Adrenal gland (tissue), 19 donors: ENCODE measurements at places on chromosomes 3 and 15. TPM values are rescaled to one million over a fixed set of nuclear protein-coding genes. Genes with fewer than 3 reads are reported as not detected.

DNA sequence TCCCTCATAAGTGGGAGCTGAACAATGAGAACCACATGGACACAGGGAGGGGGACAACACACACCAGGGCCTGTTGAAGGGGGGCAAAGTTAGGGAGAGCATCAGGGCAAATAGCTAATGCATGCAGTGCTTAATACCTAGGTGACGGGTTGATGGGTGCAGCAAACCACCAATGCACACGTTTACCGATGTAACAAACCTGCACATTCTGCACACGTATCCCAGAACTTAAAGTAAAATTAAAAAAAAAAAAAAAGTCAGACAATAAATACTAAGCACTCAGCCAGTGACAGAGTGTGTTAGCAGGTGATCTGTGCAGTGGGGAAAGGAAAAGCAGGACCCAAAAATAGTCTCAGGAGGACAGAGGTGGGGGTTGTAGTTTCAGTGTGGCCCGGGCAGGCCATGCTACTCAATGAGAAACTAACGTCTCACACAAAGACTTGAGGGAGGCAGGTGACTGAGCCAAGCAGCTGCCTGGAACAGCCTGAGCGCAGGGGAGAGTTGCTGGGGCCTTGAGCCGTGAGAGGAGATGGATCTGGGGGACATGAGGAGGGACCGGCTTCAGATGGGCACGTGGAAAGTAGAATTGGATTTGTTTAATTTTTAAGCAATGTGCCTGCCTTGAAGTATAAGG lies 18.4 kb downstream of the ANKDD1A start:
- H3K27me3 ChIP-seq, result no peaks in the 10 kb centered on the region
- H3K4me3 ChIP-seq, result no peak overlapping the region
- peaks cover 12% of the 10 kb centered on the region for H3K36me3 ChIP-seq
- DNase-seq, result peak; percentile 35
- no peaks in the 10 kb centered on the region for H3K4me1 ChIP-seq

GRCh38 chr3:59404851-59405250 lies 355.0 kb upstream of the CFAP20DC start:
- H3K27ac ChIP-seq, result no peak overlapping the region
- no peaks in the 10 kb centered on the region for H3K4me1 ChIP-seq
- H3K27me3 ChIP-seq, result no peaks in the 10 kb centered on the region
- no peak overlapping the region for H3K4me3 ChIP-seq

GRCh38 chr3:76024640-76025039 lies 239.3 kb upstream of the ZNF717 start:
- DNase-seq, result no peak
- no peaks in the 10 kb centered on the region for H3K27me3 ChIP-seq
- H3K36me3 ChIP-seq, result no peaks in the 10 kb centered on the region
- no peak overlapping the region for H3K27ac ChIP-seq

DNA sequence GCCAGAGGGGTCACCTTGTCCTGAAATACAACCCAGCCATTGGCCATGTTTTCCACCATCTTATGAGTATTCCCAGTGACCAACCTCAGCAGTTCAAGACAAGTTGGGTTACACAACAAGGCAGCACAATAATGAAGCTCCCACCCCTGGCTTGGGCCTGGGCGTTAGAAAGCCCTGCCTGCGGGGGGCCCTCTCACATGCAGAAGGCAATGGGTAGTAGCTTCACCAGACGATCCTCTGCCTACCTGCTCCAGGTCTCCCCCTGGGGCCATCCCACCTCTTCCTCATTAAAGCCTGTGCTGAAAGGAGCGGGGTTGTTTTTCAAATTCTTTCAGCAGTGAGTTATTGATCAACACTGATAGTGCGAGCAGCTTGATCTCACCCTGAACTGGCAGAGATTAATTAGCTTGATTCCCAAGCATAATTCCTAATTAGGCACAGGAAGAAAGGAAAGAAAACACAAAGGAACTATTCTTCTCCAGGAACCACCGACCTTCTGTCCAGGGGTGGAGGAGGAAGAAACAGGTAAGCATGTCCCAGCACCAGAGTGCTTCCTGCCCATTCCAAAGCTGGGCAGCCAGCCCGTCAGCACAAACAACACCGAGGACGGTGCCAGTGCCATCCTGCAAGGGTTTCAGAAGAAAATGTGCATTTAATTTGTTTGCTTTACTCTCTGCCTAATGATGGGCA lies 79.7 kb upstream of the CGNL1 start:
- no peaks in the 10 kb centered on the region for H3K27me3 ChIP-seq
- H3K4me3 ChIP-seq, result no peak overlapping the region
- no peaks in the 10 kb centered on the region for H3K4me1 ChIP-seq
- no peaks in the 10 kb centered on the region for H3K36me3 ChIP-seq
- H3K27ac ChIP-seq, result no peak overlapping the region

GRCh38 chr15:85673326-85673725 lies 121.4 kb downstream of the KLHL25 start:
- H3K27ac ChIP-seq, result no peak overlapping the region
- H3K36me3 ChIP-seq, result no peaks in the 10 kb centered on the region
- no peak for DNase-seq

DNA sequence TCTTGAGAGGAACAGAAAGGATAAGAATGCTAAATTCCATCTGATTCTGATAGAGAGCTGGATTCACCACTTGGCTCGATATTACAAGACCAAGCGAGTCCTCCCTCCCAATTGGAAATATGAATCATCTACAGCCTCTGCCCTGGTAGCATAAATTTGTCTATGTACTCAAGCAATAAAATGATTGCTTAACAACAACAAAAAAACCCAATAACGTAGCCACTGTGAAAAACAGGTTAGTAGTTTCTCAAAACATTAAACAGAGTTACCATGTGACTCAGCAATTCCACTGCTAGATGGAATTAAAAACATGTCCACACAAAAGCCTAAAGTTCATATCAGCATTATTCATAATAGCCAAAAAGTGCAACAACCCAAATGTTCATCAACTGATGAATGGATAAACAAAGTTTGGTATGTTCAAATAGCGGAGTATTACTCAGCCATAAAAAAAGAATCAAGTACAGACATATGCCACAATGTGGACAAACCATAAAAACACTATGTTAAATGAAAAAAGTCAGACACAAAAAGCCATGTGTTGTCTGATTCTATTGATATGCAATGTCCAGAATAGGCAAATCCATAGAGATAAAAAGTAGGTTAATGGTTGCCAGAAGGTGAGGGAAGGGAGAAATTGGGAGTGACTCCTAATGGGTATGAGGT lies 16.8 kb downstream of the BCL2L10 start:
- no peaks in the 10 kb centered on the region for H3K27me3 ChIP-seq
- no peaks in the 10 kb centered on the region for H3K36me3 ChIP-seq
- no peak overlapping the region for H3K27ac ChIP-seq
- H3K4me3 ChIP-seq, result no peak overlapping the region

DNA sequence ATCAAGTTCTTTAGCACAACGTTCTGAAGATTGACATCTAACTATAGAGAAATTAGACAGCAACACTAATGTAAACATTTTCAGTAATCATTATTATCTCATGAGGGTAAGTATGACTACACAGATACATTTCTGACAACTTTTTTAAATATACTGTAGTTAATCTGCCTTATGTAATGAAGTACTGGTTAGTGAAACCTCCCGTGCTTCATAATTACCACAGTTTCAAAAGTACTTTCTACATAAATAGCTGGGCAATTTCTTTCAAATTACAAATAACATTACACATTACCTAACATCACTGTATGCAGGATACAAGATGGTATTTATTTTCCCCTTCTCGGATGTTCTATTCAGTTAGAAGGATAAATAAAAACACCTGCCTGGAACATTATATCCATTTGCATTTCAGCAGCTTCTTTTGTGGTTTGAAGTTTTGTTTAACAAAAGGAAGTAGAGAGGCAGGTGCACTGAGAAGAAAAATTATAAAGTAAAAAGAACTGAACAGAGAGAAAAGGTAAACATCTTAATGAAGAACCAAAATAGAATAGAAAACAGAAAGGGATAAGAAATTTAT lies 1241.5 kb upstream of the GBE1 start:
- H3K27me3 ChIP-seq, result no peaks in the 10 kb centered on the region
- no peaks in the 10 kb centered on the region for H3K36me3 ChIP-seq
- H3K27ac ChIP-seq, result no peak overlapping the region
- DNase-seq, result no peak
- no peaks in the 10 kb centered on the region for H3K4me1 ChIP-seq

- no peaks in the 10 kb centered on the region for H3K27me3 ChIP-seq
- H3K36me3 ChIP-seq, result no peaks in the 10 kb centered on the region
- no peak for DNase-seq
- no peak overlapping the region for H3K4me3 ChIP-seq
- no peak overlapping the region for H3K27ac ChIP-seq
These were observed 274.9 kb downstream of the FAM43A start for GRCh38 chr3:194960446-194961032.

GRCh38 chr15:84905016-84905916 lies 20.8 kb downstream of the SLC28A1 start:
- no peaks in the 10 kb centered on the region for H3K27me3 ChIP-seq
- DNase-seq, result no peak
- H3K27ac ChIP-seq, result no peak overlapping the region
- H3K4me1 ChIP-seq, result peaks cover 19% of the 10 kb centered on the region
- no peak overlapping the region for H3K4me3 ChIP-seq

EPHA6 gene
- not detected for total RNA-seq

HYAL1 gene
- 3.2 TPM for total RNA-seq

GRCh38 chr3:130935761-130936492 lies 42.0 kb downstream of the ATP2C1 start:
- no peaks in the 10 kb centered on the region for H3K36me3 ChIP-seq
- H3K27ac ChIP-seq, result no peak overlapping the region
- no peak overlapping the region for H3K4me3 ChIP-seq
- H3K27me3 ChIP-seq, result no peaks in the 10 kb centered on the region

PLA2G4D gene
- total RNA-seq, result 0.50 TPM

- no peak overlapping the region for H3K4me3 ChIP-seq
- no peaks in the 10 kb centered on the region for H3K27me3 ChIP-seq
- no peaks in the 10 kb centered on the region for H3K36me3 ChIP-seq
- no peak for DNase-seq
- no peaks in the 10 kb centered on the region for H3K4me1 ChIP-seq
These were observed 285.6 kb upstream of the ARHGEF26 start for GRCh38 chr3:153835540-153835939.

- no peaks in the 10 kb centered on the region for H3K27me3 ChIP-seq
- peaks cover 6% of the 10 kb centered on the region for H3K4me1 ChIP-seq
- no peak for DNase-seq
- H3K36me3 ChIP-seq, result no peaks in the 10 kb centered on the region
- peak overlapping the region; percentile 91 for H3K4me3 ChIP-seq
- H3K27ac ChIP-seq, result peak overlapping the region; percentile 94
These were observed 2.2 kb downstream of the NR2F2 start for GRCh38 chr15:96332637-96333121.

GRCh38 chr15:71844916-71845315 lies 34.6 kb downstream of the NR2E3 start:
- H3K4me3 ChIP-seq, result no peak overlapping the region
- no peak overlapping the region for H3K27ac ChIP-seq
- DNase-seq, result no peak

GRCh38 chr3:17137321-17137826 lies 252.6 kb downstream of the PLCL2 start:
- H3K36me3 ChIP-seq, result no peaks in the 10 kb centered on the region
- H3K27ac ChIP-seq, result no peak overlapping the region
- H3K27me3 ChIP-seq, result no peaks in the 10 kb centered on the region
- peaks cover 18% of the 10 kb centered on the region for H3K4me1 ChIP-seq
- no peak overlapping the region for H3K4me3 ChIP-seq

SEMA5B gene
- total RNA-seq, result 1.4 TPM

GRCh38 chr3:143236226-143236964 lies 116.8 kb downstream of the CHST2 start:
- H3K36me3 ChIP-seq, result no peaks in the 10 kb centered on the region
- no peaks in the 10 kb centered on the region for H3K4me1 ChIP-seq
- no peak overlapping the region for H3K4me3 ChIP-seq
- no peak for DNase-seq

- no peaks in the 10 kb centered on the region for H3K27me3 ChIP-seq
- no peaks in the 10 kb centered on the region for H3K4me1 ChIP-seq
These were observed 330.8 kb upstream of the AGTR1 start for GRCh38 chr3:148366743-148367410.

DNA sequence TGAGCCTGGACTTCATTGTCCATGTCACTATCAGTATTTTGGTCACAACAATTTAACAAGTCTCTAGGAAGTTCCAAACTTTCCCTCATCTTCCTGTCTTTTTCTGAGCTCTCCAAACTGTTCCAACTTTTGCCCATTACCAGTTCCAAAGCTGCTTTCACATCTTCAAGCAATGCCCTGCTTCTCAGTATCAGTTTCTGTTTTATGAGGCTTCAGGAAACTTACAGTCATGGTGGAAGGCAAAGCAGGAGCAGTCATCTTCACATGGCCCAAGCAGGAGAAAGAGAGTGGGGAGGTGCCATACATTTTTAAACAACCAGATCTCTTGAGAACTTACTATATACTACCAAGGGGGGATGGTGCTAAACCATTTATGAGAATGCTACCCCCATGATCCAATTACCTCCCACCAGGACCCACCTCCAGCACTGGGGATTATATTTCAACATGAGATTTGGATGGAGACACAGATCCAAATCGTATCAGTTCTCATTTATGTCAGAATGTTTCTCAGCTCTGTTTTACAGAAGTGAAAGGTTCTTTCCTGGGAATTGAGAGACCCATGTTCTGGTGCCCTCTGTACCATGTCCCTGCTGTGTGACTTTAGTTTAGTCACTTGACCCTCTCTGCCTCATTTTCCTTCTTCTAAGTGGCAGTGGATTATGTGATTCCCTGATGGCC lies 169.7 kb downstream of the PLCL2 start:
- no peak overlapping the region for H3K27ac ChIP-seq
- H3K36me3 ChIP-seq, result no peaks in the 10 kb centered on the region
- no peaks in the 10 kb centered on the region for H3K4me1 ChIP-seq
- no peak for DNase-seq
- H3K4me3 ChIP-seq, result no peak overlapping the region

DNA sequence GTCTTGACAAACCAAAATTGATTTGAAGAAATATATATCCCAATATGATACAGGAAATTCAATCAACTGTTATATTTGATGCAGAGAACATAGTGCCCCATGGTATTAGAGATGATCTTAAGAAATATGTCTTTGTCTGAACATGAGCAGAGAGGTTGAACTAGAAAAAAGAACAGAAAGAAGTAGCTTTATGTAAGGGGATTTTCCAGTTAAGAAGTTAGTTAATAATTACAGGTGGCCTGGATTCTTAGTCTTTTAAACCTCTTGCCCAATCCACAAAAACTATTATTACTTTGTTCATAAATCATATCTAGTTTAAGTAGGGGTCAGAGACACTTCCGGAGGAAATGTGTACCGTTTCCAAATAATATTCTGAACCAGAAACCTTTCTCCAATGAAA lies 1186.7 kb upstream of the EPHA6 start:
- no peak overlapping the region for H3K4me3 ChIP-seq
- H3K4me1 ChIP-seq, result no peaks in the 10 kb centered on the region
- H3K27ac ChIP-seq, result no peak overlapping the region
- no peaks in the 10 kb centered on the region for H3K27me3 ChIP-seq
- no peaks in the 10 kb centered on the region for H3K36me3 ChIP-seq

NR1I2 gene
- 0.55 TPM for total RNA-seq
